ENCODE measurements at places on chromosomes 6 and 20.

DNA sequence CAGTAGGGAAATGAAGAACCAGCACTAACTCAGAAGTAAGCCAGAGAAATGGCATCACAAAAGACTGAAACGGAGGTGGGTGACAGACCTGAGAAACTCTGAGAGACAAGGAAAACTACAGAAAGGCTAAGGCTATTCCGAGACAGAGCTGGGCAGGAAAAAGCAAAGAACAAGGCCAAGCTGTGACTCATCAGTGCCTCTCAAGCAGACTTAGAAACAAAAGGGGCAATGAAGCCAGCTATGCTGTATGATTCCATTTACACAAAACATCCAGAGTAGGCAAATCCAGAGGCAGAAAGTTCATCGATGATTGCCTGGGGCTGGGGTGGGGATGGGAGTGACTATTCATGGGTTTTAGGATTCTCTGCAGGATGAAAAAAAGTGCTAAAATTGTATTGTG lies 50.0 kb downstream of the SLC23A2 start:
- DNase-seq, result no peak

DNA sequence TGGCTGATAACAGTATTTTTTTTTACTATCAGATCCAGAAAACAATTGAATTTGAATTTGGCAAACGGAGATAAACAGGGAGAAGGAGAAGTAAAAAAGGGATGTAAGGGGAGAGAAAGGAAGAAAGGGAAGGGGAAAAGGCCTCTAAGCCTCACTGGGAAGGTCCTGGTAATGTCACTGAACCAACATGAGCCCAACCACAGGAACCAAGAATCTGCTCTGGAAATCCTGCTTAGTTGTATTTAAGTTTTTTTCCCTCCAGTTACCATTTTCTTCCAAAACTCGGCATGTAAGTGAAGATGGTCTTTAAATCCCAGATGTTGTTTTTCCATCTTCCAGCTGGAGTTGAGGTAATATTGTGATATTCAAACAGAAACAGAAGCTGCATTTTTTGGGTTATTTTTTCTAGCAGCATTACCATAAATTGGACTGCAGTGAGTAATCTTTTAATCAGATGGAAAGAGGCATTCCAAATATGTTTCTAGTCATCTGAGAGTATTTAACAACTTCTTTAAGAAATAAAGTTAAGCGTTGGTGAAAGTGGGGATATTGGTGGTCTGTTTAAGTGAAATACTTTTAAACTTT lies 91.1 kb downstream of the TXNDC5 start:
- DNase-seq, result no peak

DNA sequence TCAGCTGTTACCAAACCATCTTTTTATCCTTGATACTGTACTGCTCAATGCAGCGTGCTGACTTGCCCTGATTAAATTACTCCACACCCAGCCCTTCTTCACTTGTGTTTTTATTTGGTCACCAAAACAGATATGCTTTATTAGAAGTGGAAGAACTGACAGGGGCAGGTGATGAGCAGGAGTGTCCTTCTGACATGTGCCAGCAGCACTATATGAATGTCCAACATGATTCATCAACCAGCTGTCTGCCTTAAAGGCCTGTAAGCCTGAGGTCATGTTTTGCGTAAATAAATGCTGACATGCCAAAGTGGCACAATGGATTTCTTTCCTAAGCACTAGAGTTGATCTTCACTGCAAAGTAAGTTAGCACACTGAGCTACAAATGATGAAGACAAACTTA lies 15.4 kb downstream of the POPDC3 start:
- DNase-seq, result no peak

DNA sequence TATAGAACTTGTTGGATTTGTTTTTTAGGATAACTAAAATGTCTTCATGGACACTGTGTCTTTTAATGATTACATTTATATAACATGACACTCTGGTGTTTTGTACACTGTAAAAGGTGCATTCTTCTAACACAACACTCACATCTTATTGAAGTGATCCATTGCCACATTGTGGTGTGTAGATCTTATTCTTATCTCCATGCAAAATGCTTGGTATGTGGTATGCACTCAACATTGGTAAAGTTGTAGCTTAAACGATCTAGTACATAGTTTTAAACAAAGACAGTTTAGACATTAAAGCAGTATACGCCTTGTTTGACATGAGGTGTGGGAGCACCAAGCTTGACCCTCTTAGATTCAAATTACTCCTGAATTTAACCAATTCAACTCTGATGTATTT lies 84.7 kb downstream of the SASH1 start:
- no peak for DNase-seq

DNA sequence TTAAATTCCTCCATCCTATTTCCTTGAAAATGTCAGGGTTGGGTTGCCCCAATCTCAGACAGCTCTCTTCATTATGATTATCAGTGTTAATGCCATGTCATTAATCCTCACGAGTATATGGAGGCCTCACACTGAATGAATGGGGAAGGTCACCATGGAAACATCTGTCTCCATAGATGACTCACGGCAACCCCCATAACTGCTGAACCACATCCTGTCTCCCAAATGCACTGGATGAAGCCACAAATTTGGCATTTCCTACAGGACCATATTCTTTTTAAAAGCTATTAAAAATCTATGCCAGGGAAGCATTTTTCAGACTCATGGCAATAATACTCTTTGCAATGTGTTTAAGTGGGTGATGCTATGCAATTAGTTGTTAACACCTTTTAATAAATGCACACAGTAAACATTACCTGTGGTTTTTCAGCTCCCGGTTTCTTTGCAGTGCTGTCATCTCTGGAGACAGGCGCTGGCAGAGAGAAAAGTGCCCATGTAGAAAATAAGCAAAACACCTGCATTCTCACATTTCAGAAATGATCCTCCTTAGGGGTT lies 80.1 kb upstream of the PTPRK start:
- no peak for DNase-seq

- DNase-seq, result no peak
Observed at GRCh38 chr6:144586986-144587385, 301.9 kb downstream of the UTRN start.

DNA sequence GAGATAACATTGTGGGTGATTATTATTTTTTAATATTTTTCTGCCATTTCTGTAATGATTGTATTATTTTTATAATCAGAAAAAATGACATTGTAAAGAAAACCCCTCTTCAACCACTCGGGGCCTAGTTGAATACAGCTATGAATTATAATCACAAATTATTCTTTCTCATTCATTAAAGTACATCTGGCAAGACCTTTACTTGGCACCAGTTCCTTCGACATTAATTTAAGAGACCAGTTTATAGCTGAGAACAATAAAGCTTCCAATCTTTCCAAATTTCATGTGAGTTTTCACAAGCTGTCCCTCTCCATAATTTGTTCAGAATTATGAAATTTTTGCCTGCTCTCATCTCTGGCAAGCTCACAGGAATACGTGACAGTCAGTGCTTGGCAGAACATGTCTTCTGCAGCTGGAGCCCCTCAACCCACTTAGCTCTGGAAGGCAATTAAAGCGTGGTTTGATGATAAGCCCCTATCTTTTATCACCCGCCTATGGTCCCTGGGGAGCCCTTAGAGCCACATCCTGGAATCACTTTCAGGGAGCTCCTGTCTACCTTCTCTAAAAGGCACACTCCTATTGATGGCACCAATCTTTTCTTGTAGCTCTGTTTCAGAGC lies 237.2 kb upstream of the PRND start:
- no peak for DNase-seq

GRCh38 chr6:84763003-84763885 lies 1.2 kb downstream of the TBX18 start:
- no peak for DNase-seq

GRCh38 chr6:104728448-104728847 lies 131.3 kb downstream of the HACE1 start:
- DNase-seq, result no peak

GRCh38 chr20:10949930-10950783 lies 276.4 kb upstream of the JAG1 start:
- DNase-seq, result no peak

GRCh38 chr6:4577406-4577805 lies 198.8 kb upstream of the CDYL start:
- no peak for DNase-seq

DNA sequence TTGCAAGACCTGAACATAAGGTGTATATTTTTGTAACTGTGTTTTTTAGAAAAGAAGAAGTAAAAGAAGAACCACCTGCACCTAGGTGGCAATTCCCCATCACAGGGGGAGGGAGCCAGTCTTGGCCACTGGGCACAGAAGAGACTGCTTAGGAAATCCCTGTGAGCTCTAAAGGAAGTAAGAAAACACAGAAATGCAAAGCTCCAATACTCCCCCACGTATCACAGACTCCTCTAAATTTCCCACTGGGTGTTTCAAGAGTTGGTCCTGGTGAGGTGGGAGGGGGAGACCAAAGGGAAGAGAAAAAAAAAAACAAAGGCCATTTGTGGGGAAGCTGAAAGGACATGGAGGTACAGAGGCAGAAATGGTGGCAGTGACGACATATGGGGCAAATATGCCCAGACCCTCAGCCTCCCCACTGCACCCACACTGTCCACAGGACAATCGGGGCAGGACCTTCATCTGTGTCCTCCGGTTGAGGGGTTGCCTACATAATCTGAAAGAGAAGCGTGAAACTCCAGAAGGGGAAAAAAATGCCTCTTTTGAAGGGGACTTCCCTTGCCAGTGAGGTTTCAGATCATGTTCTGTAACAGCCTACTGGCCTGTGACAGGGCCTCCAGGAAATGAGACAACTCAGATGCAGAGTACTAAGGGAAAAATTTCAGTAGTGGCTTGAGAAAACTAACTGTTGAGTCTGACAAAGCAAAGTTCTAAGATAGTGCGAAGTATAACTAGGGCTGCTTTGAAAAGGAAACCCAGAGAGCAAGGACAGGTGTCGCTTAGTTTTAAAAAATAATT lies 226.2 kb upstream of the MARCKS start:
- no peak for DNase-seq

GRCh38 chr6:109096208-109096607 lies 901 bp downstream of the CEP57L1 start:
- DNase-seq, result no peak

GRCh38 chr6:127000631-127001030 lies 117.8 kb upstream of the RSPO3 start:
- DNase-seq, result no peak

GRCh38 chr6:30013291-30013922 lies 47.7 kb upstream of the POLR1H start:
- DNase-seq, result peak; percentile 37

DNA sequence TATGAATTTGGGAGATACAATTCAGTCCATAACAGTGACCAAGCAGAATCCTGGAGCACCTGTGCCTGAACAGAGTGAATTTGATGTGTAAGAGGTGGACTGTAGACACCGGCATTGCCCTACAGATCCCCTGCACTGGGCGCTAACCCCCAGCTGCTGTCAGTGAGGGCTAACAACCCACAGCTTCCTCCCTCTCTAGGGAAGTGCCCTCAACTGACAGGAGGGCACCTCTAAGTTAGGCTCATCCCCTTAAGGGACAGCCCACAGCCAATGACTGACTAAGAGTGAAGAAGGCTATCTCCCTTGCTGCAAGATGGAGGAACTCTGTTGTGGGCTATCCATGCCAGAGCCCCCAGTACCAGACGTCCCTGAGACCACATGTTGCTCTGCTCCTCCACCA lies 15.3 kb upstream of the BPIFB1 start:
- no peak for DNase-seq

DNA sequence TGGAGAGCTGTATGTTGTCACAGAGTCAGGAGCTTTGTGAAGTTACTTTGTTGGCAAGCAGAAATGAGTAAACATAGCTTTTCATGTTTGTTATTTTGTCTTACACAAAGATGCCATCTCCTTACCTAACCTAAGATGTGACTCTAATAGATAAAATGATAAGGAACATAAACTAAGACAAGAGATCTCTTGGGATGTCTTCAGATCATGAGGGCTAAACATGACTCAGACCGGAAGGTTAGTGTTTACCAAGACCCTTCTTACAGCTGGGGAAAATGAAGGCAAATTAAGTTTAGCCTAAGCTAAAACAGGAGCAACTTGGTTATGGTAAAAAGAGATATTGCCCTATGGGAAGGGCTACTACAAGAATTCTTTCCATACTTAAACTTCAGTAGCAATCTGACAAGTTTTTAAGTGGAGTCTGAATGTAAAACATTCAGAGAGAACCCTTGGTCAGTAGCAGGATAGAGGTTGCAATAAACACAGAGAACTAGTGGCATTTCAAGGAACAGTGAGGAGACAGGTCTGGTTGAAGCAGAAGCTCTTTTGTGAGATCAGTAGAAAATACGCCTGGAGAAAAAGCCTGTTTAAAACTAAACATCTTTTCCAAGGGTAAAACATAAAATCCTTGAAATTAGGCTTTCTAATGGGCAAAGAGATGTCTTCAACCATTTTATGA lies 29.9 kb downstream of the SGK1 start:
- no peak for DNase-seq

DNA sequence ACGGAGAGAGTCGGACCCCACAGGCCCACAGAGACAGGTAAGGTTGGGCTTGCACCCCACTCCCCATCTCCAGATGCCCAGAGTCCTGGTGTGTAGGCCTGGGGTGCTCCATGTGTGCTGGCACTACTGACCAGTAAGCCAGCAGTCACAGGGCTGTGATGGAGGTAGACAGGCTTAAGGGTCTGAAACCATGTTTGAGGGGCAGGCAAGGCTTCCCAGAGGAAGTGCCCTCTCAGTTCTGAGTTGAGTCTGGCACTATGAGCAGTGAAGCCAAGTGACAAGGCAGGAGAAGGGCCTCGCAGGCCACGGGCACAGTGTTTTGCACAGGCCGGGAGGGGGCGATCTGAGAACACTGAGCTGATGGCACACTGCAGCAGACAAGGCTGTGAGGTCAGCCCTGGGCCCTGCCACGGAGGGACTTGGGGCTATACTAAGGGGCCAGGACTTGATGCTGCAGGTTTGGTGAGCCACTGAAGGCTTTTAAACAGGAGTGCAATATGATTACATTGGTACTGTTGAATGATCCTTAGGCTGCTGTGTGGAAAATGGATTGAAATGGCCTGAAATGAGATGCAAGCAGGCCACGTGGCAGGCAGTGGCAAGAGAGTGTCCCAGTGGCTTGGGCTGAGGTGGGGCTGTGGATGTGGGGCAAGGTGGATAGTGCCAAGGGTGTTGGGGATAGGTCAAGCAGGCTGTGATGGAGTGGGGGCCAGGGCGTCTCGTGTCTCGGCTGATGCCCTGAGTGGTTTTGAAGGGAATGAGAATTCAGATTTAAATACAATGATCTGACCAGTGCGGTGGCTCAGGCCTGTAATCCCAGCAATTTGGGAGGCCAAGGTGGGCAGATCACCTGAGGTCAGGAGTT lies 20.3 kb downstream of the TTBK1 start:
- peak; percentile 85 for DNase-seq

DNA sequence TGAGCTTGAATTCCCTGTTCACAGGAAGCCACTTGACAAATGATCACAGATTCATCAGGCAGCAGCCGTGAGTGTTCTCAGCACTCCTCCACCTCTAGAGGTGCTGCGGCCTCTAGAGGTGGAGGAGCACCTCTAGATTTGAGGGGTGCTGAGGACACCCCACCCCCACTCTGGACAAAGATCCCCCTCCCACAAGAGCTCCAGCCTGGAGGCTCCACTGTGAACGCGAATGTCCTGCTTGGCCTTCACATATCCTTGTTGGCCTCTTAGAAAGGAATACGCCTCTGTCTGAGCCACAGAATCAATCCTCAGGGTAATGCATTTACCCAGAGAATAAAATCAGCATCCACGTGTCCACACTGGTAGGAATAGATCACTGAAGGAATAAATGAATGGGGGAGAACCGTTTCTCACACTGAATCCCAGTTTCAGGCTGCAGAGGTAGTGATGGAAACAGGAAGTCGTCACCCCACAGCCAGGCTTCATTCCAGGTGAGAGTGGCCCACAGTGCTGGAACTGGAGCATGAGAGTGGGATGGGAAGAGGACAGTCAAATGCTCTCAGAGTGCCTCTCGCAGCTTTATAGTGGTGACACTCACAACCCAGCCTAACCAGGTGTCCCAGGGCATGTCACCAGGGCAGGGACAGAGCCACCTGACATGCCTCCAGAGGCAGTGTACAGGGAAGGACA lies 16.6 kb downstream of the NPEPL1 start:
- no peak for DNase-seq

Measured in CD4-positive, alpha-beta T cell treated with Interleukin-6 for 4 hours (primary cell).